ENCODE measurements at places on chromosomes 6 and 20.

GRCh38 chr6:18264219-18264922, at the start of gene DEK:
TSS of gene DEK (minus strand) at chr6:18264530. CDS start at chr6:18263987, 543 bp downstream.
- DNase-seq, result peak; percentile 78

GRCh38 chr6:151024597-151024996, 159.1 kb downstream of the MTHFD1L start:
- no peak for DNase-seq

- DNase-seq, result no peak
These were observed 129.0 kb upstream of the TNFAIP3 start for GRCh38 chr6:137737836-137738596.

GRCh38 chr6:168083514-168083885, 4.5 kb upstream of the FRMD1 start:
- DNase-seq, result no peak

- DNase-seq, result no peak
These were observed 121.4 kb downstream of the LAMP5 start for GRCh38 chr20:9635750-9636149.
